ENCODE measurements at places on chromosomes 7 and 10. TPM values are rescaled to one million over a fixed set of nuclear protein-coding genes. Genes with fewer than 3 reads are reported as not detected.

REPIN1 gene
- total RNA-seq, result 58.2 TPM

PAX4 gene
- total RNA-seq, result not detected

GOT1 gene
- 3.5 TPM for total RNA-seq

PROSER2 gene
- total RNA-seq, result 1.1 TPM

HGF gene
- total RNA-seq, result not detected

ABCB8 gene
- total RNA-seq, result 62.2 TPM

CRHR2 gene
- total RNA-seq, result not detected

- no peak overlapping the region for H3K4me3 ChIP-seq
- peaks cover 2% of the 10 kb centered on the region for H3K27me3 ChIP-seq
- H3K4me1 ChIP-seq, result no peaks in the 10 kb centered on the region
- H3K36me3 ChIP-seq, result no peaks in the 10 kb centered on the region
- H3K27ac ChIP-seq, result no peak overlapping the region
- no peak for DNase-seq
These were observed 48.3 kb upstream of the OCM2 start for GRCh38 chr7:98038321-98038720.

DNA sequence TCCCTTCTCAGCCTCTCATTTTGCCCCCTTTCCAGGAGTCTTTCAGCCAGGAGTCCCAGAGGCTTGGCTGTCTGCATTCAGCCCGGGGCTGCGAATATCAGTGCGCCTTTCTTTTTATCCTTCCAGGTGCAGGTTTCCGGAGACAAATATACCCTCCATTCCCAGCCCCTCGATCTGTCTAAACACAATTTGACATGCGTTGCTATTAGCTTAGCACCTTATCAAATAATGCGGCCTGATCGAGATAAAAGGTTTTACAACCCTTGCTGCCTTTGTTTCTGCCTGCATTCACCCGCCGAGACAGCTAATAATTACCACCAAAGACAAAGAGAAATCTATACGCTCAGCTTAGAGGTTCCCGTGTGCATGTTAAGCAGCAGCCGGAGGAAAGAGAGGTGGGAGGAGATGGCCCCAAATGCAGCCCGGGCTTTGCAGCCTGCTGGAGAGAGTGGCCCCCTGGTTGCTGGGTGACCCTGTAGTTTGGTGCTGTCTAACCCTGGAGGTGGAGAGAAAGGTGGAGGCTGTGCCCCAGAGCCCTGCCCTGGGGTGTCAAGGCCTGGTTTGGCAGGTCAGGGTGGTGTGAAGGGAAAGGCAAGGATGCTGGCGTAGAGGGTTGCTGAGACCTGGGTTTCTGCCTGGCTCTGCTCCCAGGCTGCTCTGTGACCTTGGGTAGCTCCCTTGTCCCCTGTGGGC lies 185.3 kb downstream of the RPS24 start:
- H3K4me1 ChIP-seq, result no peaks in the 10 kb centered on the region
- H3K4me3 ChIP-seq, result no peak overlapping the region
- H3K27me3 ChIP-seq, result peaks cover 15% of the 10 kb centered on the region
- no peaks in the 10 kb centered on the region for H3K36me3 ChIP-seq
- H3K27ac ChIP-seq, result no peak overlapping the region
- DNase-seq, result no peak

DNA sequence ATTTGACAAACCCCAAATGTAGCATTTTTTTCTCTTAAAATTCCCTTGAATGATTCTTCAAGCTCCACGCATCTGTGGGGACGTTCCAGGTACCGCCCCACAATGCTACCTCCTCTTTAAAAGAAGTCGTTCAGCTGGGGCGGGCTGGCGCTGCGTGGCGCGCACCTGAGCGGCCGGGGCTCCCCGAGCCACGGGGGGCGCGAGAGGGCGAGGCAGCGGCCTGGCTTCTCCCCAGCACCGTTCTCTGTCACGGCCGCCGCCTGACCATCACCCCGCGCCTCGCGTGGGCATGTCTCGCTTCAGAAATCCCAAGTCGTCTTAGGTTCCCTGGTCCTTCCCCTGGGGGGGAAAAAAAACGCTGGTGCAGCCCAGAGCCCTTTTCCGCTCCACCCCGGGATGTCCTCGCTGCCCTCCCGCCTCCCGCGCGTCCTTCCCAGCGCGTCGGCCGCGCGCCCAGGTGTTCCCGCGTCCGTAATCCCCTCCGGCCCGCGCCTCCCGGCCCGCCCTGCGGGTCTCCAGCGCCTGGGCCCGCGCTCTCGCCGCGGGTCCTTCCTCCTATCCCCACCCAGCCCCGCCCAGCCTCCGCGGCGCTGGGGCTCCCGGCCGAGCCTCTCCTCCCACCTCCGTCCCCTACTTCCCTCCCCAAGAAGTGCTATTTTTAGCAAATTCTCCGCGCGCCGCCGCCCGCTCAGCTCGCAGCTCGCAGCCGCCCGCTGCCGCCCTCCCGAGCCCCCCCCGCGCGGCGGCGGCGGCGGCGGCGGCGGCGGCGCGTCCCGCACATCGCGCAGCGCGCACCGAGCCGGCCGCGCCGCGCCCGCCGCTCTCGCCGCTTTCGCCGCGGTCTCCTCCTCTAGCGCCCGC lies 58.7 kb upstream of the PRPS1L1 start:
- no peaks in the 10 kb centered on the region for H3K4me1 ChIP-seq
- H3K4me3 ChIP-seq, result no peak overlapping the region
- no peaks in the 10 kb centered on the region for H3K36me3 ChIP-seq
- no peak for DNase-seq

- no peaks in the 10 kb centered on the region for H3K27me3 ChIP-seq
- H3K4me3 ChIP-seq, result no peak overlapping the region
- no peak for DNase-seq
These were observed 124.6 kb downstream of the PARD3 start for GRCh38 chr10:34690383-34691049.

DNA sequence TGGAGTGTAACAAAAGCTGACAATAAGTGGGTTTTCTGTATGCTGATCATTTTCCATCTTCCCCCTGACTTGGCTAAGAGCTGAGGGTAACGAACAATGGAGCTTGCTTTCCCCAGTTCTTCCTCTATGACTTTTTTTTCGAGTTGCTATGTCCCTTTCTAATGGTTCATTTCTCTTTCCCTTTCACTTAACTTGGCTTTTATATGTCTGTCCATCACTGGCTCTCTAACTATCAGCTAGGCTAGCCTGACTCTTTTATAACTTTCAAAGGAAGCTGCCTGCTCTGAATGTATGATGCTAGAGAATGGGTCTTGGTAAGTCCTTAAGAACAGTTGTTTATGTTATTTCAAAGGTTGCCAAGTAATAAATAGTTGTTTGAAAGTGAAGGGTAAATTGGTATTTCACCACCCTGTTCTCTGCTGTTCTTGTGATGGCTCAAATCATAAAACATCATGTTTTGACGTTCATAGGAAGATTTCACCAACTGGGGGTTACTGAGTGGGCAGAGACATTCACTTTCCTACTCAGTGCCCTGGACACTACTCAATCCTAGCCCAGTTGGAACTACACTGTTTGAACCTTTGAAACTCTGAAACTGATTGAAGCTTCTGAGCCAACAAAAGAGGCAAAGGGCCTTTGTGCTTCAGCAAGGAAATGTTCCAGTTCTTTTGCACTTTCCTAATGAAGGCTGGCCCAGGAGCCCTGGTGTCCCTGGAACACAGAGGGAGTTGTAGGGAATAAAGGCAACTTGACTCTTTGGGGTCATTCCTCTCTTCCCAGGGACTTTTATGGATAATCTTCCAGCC lies 85.4 kb upstream of the PHYHIPL start:
- H3K4me1 ChIP-seq, result no peaks in the 10 kb centered on the region
- no peak for DNase-seq
- H3K36me3 ChIP-seq, result no peaks in the 10 kb centered on the region
- H3K4me3 ChIP-seq, result no peak overlapping the region

DNA sequence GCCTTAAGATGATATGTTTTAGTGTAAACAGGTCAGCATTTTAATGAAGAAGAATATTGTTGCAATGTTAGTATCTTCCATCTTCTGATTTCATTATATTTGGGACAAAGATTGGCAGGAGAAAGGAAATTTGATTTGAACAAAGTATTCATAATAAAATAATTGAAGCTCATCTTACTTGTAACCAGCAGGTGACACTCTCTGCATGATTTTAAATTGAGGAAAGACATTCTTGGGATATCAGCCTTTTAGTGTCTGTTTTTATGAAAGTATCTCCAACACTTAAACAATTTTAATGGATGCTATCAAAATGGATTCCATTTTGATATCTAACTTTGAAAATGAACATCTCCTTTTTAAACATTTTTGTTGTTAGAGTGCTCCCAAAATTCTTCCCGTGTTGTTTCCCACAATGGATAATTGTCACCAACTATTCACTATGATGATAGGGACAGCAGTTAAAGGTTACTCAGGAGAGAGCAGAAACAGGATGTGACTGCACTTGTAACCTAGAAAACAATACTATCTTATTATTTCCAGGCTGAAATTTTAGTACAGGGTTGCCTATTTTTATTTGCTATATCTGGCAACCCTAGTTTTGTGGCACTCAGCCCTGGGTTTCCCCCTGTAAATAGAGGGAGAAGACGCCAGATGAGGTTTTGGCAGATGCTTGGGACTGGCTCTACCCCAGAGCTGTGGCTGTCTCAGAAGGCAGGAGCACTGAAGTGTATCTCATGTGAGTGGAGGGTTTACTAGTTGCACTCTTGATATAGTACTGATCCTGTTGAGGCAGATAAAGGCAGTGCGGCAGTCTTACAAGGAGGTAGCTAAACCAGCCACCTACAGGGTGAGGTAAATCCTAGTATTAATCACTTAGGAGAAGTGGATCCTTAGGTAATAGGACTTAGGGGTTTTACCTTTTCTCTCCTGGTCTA lies 31.0 kb upstream of the ABCB4 start:
- H3K27me3 ChIP-seq, result no peaks in the 10 kb centered on the region
- no peak overlapping the region for H3K4me3 ChIP-seq
- no peaks in the 10 kb centered on the region for H3K36me3 ChIP-seq
- no peak overlapping the region for H3K27ac ChIP-seq
- no peak for DNase-seq

DNA sequence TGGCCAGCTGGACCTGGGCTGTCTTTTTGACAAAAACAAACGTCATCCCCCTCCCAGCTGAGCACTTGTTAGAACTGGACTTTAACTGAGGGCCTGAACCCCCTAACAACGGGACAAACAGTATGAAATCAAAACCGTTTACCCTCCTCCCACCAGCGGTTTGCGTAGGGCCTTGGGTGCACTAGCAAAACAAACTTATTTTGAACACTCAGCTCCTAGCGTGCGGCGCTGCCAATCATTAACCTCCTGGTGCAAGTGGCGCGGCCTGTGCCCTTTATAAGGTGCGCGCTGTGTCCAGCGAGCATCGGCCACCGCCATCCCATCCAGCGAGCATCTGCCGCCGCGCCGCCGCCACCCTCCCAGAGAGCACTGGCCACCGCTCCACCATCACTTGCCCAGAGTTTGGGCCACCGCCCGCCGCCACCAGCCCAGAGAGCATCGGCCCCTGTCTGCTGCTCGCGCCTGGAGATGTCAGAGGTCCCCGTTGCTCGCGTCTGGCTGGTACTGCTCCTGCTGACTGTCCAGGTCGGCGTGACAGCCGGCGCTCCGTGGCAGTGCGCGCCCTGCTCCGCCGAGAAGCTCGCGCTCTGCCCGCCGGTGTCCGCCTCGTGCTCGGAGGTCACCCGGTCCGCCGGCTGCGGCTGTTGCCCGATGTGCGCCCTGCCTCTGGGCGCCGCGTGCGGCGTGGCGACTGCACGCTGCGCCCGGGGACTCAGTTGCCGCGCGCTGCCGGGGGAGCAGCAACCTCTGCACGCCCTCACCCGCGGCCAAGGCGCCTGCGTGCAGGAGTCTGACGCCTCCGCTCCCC lies at the start of gene IGFBP1:
IGFBP1 (plus strand) TSS at position 304 of the 808 bp plus-strand sequence; CDS start at position 469, 165 bp downstream.
- no peak for DNase-seq
- no peaks in the 10 kb centered on the region for H3K4me1 ChIP-seq
- H3K4me3 ChIP-seq, result no peak within 1 kb of the TSS
- H3K27me3 ChIP-seq, result peaks cover 47% of the 10 kb centered on the region
- no peak within 1 kb of the TSS for H3K27ac ChIP-seq

DNA sequence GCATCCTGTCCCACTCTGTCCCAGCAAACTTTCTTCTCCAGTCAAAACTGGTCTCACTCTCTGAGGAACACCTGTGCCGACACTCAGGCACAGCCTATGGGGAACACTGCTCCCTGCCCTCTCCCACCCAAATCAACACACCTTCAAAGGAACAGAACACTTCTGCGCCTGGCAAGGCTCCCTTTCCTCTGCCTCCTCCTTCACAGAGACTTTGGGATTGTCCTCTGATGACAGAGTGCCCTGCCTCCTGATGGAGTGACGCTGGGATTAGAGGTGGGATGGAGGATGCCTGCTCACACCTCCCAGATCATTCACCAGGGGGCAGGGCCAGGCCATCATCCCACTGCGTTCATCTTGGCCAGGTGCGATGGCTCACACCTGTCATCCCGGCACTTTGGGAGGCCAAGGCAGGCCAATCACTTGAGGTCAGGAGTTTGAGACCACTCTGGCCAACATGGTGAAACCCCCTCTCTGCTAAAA lies 26.5 kb downstream of the KLF6 start:
- H3K4me3 ChIP-seq, result no peak overlapping the region
- H3K4me1 ChIP-seq, result peaks cover 77% of the 10 kb centered on the region
- no peak for DNase-seq

DNA sequence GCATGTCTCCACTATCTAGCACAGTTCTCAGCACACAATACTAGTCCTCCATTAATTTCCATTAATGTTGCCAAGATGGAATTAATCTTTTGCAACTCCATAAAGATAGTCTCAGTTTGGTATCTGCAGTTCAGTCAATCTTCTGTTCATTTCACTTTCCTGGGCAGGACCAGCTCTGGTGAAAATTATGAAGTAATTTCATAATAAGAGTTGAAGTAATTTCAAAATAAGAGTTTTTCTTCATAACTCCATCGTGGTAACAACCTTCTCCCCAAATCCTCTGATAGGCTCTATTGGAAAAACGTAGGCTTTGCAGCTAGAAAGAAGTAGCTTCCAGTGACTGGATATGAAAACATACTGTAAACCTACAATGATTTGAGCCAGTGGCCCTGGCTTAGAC lies 618.2 kb downstream of the TYW1 start:
- H3K4me3 ChIP-seq, result no peak overlapping the region
- no peaks in the 10 kb centered on the region for H3K36me3 ChIP-seq
- DNase-seq, result no peak
- no peak overlapping the region for H3K27ac ChIP-seq
- H3K27me3 ChIP-seq, result no peaks in the 10 kb centered on the region
- no peaks in the 10 kb centered on the region for H3K4me1 ChIP-seq

- no peak overlapping the region for H3K4me3 ChIP-seq
- no peak overlapping the region for H3K27ac ChIP-seq
- DNase-seq, result no peak
- H3K4me1 ChIP-seq, result no peaks in the 10 kb centered on the region
- H3K36me3 ChIP-seq, result no peaks in the 10 kb centered on the region
These were observed 966 bp downstream of the MALRD1 start for GRCh38 chr10:19049567-19049966.

DNA sequence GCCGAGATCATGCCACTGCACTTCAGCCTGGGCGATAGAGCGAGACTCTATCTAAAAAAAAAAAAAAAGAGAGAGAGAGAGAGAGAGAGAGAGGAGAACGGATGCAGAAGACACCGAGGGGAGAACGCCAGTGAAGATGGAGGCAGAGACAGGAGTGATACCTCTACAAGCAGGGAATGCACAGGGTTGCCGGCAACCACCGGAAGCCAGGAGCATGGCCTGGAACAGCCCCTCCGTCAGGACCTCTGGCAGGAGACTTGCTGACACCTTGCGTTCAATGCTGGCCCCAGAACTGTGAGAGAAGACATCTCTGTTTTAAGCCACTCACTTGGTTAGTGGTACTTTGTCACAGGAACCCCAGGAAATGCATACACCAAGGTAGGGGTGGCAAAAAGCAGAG lies 38.1 kb upstream of the DUSP5 start:
- H3K36me3 ChIP-seq, result no peaks in the 10 kb centered on the region
- DNase-seq, result no peak
- H3K27ac ChIP-seq, result no peak overlapping the region
- peaks cover 60% of the 10 kb centered on the region for H3K4me1 ChIP-seq
- H3K27me3 ChIP-seq, result no peaks in the 10 kb centered on the region
